ENCODE measurements at places on chromosomes 1 and 21.

GRCh38 chr1:99784143-99784542 is 17.7 kb upstream of the FRRS1 start:
- DNase-seq = no peak

DNA sequence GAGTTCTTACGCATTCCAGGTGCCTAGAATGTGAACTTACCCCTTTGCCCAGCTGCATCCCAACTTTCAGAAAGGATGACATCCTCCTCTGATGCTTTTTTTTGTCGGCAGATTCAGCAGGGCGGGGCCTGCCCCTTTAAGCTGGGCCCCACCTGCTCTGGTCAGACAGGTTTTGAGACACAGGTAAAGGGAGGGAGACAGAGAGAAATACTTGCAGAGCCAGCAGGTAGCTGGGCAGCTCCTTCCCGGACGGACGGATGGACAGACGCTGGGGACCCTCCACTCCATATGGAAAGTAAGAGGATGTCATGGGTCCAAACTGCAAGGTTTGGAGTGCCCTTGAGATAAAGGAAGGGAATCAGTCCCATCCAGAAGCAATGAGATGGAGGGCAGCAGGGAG is at the start of gene TMEM79:
Gene TMEM79 (plus strand): TSS at position 214 of the 400 bp plus-strand sequence. CDS start 902 bp downstream, outside the sequence.
- no peak for DNase-seq

GRCh38 chr1:41861535-41862383 is 57.0 kb downstream of the HIVEP3 start:
- peak; percentile 45 for DNase-seq

DNA sequence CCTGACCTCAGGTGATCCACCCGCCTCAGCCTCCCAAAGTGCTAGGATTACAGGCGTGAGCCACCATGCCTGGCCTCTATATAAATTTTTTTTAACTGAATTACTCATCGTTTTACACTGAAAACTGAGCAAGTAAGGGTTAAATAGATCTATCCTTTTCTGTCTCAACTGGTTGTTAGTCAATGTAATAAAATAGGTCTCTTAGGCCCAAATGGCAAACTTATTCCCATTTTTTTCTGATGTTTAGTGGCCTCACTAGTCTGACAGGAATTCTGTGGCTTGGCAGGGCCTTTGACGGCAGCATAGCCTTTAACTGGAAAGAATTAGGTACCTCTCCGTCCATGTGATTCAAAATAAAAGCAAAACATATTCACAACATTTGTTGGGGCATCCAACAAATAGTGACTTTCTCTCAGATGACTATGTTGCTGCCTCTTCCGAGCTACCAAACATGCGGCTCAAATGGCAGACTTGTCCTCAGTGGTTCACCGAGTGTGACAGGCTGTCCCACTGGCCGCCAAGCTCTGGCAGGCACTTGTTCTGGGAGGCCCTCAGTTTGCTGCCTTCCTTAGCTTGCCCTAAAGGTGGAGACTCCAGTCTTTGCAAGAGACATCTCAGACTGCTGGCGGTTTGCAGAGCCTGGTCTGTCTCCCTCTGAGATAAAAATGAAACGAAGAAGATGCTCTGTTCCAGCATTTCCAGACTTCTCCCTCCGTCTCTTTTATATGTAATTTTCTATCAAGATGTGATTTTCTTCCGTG is 17.4 kb downstream of the ATP1A4 start:
- no peak for DNase-seq

DNA sequence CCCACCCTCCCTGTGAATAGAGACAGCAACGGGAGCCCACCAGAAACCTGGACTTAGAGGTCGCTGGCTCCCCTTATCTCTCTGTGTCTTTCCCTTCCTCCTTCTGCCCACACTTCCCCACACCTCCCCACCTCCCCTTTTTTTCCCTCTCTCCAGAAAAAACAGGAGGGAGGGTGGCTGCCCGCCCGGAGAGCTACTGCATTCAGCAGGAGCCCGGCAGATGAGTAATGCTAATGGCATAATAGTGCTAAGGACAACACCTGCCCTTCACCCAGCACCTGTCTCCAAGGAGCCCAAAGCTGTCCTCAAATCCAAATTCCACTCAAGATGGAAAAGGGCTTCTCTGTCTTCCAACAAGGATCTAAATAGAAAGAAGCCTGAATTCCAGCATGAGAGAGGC is 11.4 kb upstream of the PRELP start:
- DNase-seq = peak; percentile 52

GRCh38 chr1:190507357-190507756 is 29.7 kb upstream of the BRINP3 start:
- DNase-seq = no peak

DNA sequence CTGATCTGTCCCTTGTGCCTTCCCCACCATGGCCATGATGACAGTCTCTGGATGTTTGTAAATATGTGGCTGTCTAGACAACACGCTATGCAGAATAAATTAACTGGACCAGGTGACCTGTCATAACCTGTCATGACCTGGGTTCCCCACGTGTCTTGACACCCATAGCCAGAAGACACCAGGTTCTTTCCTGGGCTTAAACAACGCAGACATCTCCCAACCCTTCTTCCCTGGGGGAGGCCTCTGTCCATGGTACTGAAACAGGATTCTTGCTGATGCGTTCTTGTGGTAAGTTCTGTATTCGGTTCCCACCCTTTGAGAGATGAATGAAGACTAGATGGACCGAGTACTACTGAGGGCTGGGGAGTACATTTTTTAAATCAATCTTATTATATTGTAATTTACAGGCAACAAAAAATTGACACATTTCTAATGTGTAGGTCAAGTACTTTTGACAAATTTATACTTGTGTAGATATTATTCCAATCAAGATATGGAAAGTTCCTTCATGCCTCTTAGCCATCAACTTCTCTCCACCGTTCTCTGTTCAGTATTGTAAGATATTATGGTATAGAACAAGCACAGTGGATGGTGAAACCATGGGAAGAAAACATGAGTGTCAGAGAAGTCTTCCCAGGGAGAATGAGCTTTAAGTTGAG is 738.8 kb downstream of the PTPRU start:
- DNase-seq = peak; percentile 54

DNA sequence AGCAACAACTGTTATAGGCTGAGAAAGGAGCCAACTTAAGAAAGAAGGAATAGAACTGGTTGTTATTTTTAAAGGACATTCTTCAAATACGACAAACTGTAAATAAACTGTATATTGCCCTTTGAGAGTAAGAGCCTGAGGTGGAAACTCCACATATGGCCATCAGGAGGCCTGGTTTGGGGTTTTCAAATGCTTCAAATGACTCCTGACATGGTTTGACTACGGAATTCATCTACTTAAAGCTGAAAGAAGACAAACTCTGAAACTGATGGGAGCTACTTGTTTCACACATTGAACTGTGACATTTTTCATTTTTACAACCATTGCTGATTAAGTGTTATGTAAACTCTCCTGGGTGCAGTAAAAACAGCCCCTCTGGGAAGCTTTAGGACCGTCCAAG is 59.8 kb downstream of the NGF start:
- DNase-seq = no peak

DNA sequence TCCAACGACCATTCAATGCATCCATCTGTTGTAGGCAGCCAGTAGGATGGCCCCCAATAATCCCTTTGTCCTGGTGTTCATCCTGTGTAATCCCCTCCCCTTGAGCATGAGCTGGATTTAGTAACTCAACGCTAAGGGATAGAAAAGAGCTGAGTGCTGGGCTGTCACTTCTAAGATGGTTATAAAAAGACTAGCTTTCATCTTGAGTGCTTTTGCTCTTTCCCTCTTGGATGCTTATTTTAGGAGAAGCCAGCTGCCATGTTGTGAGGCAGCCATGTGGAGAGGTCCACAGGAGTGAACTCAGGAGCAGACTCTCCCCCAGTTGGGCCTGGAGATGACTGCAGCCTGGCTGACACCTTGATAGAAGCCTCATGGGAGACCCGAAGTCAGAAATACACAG is 401.5 kb downstream of the VAV3 start:
- no peak for DNase-seq

- no peak for DNase-seq
These were observed 8.8 kb downstream of the DDR2 start for GRCh38 chr1:162641114-162641513.

DNA sequence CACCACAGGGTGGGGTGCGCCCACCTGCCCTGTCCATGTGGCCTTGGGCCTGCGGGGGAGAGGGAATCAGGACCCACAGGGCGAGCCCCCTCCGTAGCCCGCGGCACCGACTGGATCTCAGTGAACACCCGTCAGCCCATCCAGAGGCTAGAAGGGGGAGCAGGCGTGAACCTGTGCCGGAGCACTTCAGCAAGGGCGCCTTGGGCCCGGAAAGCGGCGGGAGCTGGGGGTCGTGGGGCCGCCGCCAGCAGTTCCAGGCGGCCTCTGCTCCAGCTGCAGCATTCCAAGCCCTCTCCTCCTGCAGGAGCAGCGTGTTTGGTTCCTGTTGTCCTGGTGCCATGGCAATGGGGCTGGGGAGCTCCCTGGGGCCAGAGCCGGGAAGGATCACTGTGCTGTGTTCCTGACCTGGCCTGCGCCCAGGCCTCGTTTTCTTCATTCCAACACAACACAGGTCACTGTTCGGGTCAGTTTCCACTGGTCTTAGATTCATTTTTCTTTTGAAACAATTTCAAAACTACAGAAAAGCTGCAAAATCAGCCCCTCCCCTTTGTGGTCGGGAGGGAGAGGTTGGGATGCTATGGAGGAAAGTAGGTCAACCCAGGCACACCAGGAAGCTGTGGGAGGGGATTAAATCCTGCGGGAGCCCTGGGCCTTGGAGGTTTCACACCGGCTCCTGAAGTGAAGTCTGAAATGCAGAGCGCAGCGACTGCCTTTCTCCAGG is 18.8 kb downstream of the SLX9 start:
- no peak for DNase-seq

GRCh38 chr1:212247179-212247721 is 38.0 kb upstream of the PPP2R5A start:
- peak; percentile 51 for DNase-seq

GRCh38 chr1:216193839-216194443 is 229.3 kb downstream of the USH2A start:
- DNase-seq = peak; percentile 40

DNA sequence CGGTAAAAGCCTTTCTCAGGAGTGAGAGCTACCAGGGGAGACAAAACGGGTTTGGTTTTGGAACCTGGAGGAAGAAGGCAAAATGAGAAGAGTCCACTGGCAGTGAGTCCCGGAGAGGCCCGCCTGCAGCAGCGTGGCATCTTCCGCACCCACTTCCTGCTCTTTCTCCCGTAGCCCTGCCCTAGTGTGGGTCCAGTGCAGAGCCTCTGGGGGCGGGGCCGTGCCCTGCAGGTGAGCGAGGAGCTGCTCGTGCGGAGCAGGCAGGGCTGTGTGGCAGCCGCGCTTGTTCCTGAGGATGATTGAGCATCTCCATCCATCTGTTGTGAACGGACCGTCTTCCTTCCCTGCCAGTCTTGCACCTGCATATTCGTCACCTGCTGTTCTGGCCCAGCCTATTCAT is 66.5 kb downstream of the PEX14 start:
- no peak for DNase-seq

DNA sequence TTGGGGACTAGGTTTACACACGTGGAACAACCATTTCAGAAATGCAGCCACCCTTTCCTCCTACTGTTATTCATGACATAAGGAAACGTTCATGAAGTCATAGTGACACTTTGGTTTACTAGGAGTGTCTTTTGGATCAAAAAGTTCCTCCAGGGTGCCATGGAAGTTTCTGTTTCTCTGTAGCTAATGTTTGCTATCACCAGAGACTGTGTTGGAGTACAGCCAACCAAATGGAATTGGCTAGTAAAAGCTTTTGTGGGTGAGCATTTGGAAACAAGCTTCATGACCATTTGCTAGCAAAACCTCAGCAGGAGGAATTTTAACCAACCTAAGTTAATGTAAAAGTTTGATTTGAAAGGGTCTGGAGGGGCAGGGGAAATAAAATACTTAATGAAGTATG is 43.9 kb upstream of the ADGRL2 start:
- no peak for DNase-seq

- DNase-seq = peak; percentile 64
These were observed 46.8 kb upstream of the WASF2 start for GRCh38 chr1:27536767-27537166.

GRCh38 chr1:201697174-201697573 is 131.8 kb upstream of the IPO9 start:
- DNase-seq = no peak

GRCh38 chr21:43766734-43767497 is 9.2 kb downstream of the CSTB start:
- no peak for DNase-seq

DNA sequence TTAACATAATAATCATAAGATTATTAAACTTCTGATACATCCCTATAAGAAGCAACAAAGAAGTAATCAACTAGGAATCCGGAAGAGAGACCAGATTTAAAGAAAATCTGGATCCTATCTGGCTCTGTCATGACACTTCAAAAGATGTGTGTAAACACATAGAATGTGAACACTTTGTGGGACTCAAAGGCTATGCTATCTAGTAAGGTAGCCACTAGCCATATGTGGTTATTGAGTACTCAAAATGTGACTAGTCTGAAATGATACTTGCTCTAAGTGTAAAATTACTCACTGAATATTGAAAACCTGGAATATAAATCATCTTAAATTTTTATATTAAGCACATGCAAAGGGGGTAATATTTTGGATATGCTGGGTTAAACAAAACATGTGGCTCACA is 8.7 kb downstream of the FUBP1 start:
- DNase-seq = no peak

- no peak for DNase-seq
These were observed 27.8 kb upstream of the IFNAR2 start for GRCh38 chr21:33201956-33202355.

- DNase-seq = no peak
These were observed 346.9 kb upstream of the SNX7 start for GRCh38 chr1:98314601-98315000.

GRCh38 chr1:98557895-98558294 is 103.6 kb upstream of the SNX7 start:
- DNase-seq = no peak

- peak; percentile 32 for DNase-seq
These were observed 829 bp downstream of the SPEN start for GRCh38 chr1:15848143-15848928.

DNA sequence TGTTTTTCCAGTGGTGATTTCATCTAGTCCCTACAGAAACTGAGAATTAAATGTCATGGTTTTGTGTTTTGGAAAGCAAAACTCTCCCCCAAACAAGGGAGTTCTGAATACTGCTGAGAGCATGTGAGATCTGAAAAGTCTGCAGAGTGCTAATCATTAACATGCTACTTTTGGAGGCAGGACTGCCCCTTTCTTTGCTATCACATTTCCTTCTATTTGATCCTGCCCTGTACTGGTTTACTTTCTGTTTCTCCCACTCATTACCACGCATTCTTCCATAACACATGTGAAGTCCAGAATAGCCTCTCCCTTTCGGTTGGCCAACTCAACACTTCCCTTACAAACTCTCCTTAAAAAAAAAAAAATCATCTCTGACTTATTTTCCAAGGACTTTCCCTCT is 63.6 kb downstream of the GADD45A start:
- peak; percentile 79 for DNase-seq

GRCh38 chr1:60746278-60746791 is 336.0 kb upstream of the NFIA start:
- DNase-seq = no peak

GRCh38 chr21:15788847-15789523 is 59.2 kb downstream of the USP25 start:
- DNase-seq = peak; percentile 51

Data from MCF 10A (cell line).